ENCODE measurements at places on chromosomes 2 and 18.
A peak's percentile ranks its signal among the peaks of the same experiment; 100 is the strongest.

DNA sequence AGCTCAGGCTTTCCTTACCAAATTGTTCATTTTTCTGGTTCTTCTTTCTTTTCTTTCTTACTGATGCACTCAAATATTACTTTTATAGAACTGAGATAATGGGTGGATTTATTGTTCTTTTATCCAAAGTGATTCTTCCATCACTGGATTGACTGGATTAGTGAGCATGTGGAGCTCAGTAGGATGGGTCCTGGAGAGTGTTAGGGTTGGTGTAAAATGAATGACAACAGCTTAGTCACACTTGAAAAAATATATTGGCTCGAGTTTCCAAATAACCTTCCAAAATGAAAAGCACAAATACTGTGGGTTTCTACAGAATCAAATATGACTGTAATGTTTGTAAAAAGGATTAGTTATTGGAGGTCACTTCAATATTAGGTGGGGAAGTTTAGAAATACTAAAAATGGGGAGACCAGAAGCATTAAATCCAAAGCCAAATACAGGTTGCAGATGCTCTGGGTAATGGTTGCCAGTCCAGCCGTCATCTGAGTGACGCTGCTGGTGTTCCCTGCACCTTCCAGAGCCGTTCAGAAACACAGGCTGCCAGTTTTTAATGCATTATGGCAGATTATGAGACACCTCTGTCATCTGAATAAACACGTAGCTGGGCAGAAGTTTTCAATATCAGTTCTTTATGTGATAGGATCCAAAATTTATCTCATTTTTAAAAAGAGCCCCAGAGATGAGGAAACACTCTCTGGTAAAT lies 294.8 kb upstream of the NRP2 start:
- DNase-seq: no peak

- DNase-seq: no peak
These were observed 76.2 kb downstream of the STK39 start for GRCh38 chr2:168171059-168171762.

DNA sequence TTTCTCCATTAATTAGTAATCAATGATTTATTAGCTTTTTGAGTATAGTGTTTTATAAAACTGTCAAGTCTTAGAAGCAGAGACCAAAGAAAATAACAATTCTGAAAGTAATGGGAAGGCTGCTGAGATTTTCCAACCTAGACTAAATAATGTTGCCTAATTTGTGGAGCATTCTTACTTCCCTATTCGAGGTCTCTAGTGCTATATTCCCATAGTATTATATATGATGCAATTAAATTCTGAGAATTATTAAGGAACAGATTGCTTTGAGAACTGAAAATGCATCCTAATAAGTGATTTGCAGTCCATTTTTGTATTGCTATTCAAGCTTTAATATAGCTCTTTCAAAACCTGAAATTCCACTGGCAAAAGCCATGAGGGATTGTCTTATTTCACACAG lies 27.7 kb upstream of the DOCK10 start:
- DNase-seq: no peak

DNA sequence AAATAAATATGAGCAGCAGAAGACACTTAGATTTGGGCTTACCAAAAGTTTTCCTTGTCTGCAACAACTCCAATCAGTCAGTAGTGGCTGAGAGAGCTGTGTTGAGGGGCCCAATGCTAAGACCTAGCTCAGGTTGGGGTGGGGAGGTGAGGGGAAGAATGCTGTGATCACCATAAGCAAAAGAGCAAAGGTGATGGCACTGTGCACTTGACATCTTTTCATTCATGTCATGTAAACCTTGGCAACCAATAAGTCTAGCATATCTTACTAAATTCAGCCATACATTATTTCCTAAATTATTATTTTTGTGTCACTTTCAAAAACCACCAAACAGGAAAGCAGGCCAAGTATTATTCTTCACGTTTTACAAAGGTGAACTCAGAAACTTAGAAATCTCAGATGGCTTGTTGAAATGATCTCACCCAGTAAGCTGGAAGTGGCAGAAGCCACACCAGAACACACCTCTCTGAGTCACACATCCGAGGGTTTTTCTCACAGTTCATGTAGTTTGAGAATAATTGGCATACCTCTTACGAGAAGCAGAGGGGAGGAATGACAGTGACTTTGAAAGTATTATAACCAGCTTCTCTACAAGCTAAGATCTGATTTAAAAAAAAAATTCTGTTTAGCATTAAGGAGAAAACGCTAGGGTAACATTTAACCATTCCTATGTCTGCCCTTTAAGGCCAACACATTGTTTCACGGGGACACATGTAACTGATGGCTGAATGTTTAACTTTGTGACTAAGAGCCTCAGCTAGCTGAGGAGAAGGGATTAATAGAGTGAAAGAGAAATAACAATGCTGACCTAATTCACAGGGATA lies 43.3 kb upstream of the SETBP1 start:
- no peak for DNase-seq

DNA sequence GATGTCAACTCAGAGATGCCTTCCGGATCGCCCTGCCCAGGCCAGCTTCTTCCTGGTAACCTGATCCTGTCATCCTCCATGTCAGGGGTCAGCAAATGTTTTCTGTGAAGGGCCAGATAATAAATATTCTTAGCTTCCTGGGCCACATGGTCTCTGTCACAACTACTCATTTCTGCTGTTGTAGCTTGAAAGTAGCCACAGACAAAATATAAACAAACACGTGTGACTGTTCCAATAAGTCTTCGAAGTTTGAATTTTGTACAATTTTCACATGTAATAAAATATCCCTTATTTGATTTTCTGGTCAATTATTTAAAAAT lies 35.8 kb downstream of the ANXA4 start:
- DNase-seq: no peak

GRCh38 chr2:95346231-95346737 lies 49.1 kb downstream of the KCNIP3 start:
- DNase-seq: no peak

GRCh38 chr2:71727562-71727961 lies 274.2 kb downstream of the DYSF start:
- DNase-seq: no peak

DNA sequence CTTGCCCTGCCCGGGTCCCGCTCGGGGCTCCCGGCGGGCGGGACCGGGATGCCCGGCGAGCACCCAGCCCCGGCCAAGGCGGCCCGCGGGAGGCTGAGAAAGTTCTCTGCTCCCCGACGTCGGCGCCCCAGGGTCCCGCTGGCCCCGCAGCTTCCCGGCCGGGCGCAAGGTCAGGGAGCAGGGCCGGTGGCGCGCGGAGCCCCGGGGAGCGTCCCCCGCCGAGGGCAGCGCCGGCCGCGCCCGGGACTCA lies 331 bp downstream of the SERPINE2 start:
- DNase-seq: peak; percentile 60

DNA sequence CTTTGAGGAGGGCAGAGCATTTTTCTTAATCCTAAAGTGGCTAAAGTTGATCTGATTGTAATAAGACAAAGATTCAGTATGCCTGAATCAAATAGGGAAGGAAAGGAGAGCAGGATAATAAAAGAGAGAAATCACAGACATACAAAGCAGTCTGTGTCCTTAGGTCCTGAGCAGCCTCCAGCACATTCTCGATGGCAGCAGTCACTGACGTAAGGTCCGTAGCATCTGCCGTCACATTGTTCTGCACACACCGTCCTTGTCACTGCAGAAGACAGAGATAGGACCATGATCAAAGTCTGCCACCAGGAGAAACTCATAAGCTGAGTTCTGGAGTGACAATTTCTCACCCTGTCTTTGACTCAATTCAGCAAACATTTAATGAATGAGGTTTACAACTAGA lies 813.7 kb downstream of the ERBB4 start:
- peak; percentile 11 for DNase-seq

DNA sequence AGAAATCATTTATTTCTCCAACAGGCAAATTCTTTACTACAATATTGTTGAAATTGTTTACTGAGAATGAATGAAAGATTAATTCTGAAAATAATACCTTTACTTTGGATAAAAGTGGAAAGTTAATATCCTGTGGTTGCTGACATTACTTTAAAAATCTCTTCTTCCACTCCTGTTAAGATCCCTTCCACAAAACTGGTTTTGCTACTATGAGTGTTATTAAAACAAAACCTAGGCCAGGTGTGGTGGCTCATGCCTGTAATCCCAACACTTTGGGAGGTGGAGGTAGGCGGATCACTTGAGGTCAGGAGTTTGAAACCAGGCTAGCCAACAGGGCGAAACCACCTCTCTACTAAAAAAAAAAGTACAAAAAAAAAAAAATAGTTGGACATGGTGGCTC lies 123.9 kb upstream of the CCDC150 start:
- DNase-seq: no peak

DNA sequence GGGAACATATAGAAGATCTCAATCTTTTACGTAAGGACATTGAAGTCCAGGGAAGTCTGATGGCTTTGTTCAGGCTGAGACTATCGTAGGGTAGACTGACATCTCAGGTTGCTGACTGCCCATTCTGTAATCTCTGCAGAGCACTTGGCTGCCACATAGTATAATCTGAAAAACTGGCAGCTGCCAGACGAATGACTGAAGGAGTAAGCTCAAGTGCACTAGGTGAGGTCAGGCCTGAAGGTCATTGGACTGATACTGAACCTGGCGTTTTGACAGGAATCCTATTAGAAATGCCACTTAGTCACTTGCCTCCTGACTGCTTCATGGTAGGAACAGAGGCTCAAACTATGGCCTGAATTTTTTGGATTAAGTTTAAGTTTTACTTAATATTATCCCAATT lies 23.5 kb downstream of the GPD2 start:
- DNase-seq: no peak

DNA sequence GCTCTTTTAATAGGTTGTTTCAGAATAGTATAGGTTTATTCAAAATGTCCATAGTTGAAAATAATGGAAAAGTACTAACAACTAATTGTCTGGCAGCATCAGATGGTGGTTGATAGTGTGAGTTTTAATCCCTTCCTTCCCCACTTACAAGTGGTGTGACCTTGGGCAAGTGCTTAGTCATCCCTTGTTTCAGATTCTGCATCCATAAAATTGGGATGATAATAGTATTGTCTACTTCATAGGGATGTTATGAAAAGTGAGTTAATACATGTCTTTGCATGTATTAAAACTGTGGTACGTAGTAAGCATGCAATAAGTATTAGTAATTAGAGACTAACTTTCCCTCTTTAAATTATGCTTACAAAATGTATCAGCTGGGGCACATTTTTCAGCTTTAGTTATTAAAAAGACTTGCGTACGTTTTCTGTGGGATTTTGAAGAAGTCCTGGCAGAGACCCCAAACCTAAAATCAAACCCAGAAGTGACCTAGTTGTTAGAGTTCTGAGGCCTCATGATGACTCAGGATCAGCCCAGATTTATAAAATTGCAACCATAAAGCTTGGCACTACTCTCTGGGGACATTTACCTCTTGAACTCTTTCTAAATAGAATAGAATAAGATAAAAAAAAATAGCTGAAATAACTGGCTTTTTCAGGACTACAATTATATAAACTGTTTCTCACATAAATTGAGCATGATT lies 8.6 kb downstream of the ITGA4 start:
- DNase-seq: no peak

GRCh38 chr2:37906131-37906530 lies 19.0 kb upstream of the RMDN2 start:
- DNase-seq: no peak

DNA sequence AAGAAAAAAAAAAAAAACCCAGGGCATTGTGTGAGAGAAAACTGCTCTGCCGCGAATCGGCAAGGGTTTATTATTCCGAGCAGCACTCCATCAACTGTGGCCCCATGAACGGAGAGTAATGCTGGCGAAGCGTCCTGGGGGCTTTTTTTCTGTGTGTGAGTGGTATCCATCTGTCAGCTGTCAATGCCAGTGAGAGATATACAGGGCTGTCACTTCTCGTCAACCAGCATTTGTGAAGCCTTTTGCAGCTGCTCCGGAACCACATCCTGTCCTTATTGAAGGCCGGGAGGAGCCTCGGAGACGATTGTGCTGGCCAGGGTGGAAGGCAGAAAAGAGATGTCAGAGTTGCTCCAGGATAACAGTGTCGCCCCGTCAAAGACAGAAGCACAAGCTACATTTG lies 356.9 kb upstream of the SMIM21 start:
- DNase-seq: no peak

- no peak for DNase-seq
These were observed 122.8 kb downstream of the ATP9B start for GRCh38 chr18:79191956-79192355.

DNA sequence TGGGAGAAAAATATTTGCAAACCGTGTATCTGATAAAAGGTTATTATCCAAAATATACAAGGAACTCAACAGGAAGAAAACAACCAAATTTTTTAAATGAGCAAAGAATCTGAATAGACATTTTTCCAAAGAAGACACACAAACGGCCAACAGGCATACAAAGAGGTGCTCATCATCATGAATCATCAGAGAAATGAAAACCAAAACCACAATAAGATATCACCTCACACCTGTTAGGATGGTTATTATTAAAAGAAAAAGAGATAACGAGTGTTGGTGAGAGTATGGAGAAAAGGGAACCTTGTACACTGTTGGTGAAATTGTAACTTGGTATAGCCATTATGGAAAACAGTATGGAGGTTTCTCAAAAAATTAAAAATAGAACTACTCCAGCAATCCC lies 463.3 kb downstream of the IRS1 start:
- no peak for DNase-seq

DNA sequence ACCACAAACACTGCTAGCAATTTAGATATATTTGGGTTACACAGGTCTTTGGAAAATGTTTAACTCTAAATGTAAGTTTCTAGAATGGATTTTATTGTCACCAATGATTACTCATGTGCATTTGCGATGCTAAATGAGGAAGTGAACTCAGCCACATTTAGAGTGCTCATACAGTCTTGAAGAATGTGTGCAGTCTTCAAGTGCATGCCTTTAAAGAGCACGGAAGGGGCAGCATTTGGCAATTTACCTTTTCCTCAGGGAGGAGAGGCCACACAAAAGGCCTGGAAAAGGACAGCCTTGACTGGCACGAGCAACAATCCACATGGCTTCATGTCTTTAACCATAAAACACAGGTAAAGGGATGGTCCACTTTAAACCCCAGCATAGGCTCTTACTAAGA lies 78.5 kb upstream of the STK17B start:
- no peak for DNase-seq

- DNase-seq: no peak
These were observed 450.6 kb downstream of the TSN start for GRCh38 chr2:122206101-122206500.

DNA sequence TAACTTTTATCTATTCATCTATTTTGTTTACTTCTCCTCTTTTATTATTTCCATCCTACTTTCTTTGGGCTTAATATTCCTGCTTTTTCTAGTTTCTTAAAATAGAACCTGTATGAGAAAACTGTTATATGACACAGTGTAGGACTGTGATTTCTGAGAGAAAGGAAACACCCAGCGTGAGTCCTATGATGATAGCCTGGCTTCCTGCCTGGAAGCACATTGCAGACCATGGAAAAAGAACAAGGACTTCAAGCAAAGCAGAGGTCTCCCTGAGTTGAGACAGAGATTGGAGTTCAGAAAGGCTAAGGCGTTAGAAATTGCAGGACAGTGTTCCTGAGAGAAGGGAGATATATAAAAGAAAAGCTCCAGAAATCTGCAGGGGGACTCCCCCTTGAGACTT lies 7.8 kb downstream of the RBM44 start:
- DNase-seq: no peak

All from C1 segment of cervical spinal cord (tissue), 14 donors.